ENCODE measurements at places on chromosomes 3 and 15.

DNA sequence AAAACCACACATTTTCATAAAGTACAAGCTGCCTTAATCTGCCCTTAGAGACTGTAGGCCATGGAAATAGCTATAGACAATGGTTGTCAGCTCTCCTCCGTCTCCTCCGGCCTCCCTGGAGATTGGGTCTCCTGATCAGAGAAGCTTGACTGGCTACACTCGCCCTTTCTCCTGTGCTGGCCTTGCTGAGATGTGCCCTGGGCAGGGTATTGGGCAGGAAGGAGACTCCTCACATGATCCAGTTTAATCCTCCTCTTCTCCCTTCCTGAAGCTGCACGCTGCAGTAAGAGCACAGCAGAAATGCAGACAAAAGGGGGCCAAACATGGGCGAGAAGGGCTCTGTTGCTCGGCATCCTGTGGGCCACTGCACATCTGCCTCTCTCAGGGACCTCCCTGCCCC is at the start of gene SLC24A5:
TSS of gene SLC24A5 (plus strand) at position 246 of the 400 bp plus-strand sequence. CDS start at position 301, 55 bp downstream.
- DNase-seq: no peak

DNA sequence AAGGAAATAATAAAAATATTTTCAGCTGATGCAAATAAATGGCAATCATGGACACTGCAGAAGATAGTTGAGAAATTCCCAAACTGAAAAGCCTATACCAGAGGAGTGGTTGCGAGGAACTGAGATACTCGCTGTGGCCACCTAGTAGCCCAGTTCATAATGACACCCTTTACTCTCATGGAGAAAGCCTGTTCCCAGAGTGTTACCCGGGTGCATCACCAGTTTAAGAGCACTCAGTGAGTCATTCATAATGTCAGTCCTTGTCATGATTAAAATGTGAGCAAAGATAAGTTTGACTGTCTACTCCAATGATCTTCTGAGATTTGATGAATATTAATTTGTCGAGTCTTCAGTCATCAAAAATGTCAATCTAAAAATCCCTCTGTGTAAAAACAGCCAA is 138.4 kb upstream of the LRRC3B start:
- DNase-seq: no peak

GRCh38 chr3:66477856-66478255 is 23.0 kb downstream of the LRIG1 start:
- DNase-seq: no peak

- no peak for DNase-seq
These were observed 611.9 kb downstream of the EDEM1 start for GRCh38 chr3:5799398-5799797.

DNA sequence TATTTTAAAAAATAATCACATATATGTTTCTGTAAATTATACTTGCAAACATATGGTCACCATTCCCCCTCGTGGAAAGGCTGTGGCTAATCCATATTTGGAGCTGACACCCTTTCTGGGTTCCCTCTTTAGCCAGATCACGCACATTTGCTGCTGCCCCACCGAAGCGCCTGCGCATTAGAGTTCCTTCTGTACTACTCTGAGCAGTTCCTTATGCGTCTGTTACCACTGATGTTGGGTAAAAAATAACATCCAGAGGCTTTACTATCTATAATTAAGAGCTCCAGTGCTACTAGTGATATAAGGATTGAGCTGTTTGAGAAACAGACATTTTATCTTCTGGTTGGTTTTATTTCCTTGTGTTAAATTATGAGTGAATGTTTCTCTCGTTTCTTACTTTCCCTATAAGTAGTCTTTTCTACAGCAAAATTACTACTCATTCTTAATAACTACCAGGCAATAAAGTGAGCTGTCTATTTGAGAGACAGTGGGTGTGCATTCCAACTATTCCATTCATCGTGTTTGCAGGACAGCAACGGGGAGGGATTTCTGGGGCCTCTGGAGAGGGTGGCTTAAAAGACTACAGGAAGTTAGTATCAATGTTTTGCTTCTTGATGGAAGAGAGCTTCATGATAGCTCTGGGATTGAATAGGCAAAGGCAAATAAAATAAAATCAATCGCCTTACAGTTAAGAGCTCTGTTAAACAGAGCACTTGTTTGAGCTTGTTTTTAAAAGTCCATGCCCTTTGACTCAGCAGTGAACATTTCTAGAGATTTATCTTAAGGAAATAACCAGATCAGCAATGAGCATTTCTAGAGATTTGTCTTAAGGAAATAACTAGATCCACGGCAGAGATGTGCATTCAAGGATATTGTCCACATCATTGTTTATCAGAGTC is 245.2 kb downstream of the CD47 start:
- DNase-seq: no peak

GRCh38 chr3:144692488-144692887 is 720.9 kb downstream of the DIPK2A start:
- DNase-seq: no peak

GRCh38 chr3:150146991-150147761 is 176.5 kb upstream of the PFN2 start:
- DNase-seq: no peak

DNA sequence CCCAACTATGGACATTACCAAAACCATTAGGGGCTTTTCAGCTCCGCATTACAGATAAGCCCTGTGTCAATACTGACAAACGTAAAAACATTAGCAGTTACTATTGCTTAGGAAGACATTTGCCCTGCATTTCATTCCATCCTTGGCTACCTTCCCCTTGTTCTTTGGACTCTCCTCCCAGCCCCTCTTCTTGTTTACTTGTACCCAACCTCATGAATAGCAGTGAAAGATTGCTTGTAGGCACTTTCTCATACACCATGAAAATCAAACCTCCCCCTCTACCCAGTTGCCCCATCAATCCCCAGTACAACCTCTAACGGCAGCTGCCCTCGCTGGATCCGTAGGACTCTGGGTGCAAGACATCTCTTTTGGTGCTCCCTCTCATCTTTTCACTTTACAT is 16.9 kb upstream of the FAM107A start:
- DNase-seq: no peak

GRCh38 chr15:89747708-89748682 is 3.1 kb downstream of the MESP1 start:
- DNase-seq: no peak

GRCh38 chr3:113614402-113614801 is 82.0 kb downstream of the USF3 start:
- DNase-seq: no peak

GRCh38 chr15:95286352-95286880 is 1044.1 kb upstream of the NR2F2 start:
- no peak for DNase-seq

DNA sequence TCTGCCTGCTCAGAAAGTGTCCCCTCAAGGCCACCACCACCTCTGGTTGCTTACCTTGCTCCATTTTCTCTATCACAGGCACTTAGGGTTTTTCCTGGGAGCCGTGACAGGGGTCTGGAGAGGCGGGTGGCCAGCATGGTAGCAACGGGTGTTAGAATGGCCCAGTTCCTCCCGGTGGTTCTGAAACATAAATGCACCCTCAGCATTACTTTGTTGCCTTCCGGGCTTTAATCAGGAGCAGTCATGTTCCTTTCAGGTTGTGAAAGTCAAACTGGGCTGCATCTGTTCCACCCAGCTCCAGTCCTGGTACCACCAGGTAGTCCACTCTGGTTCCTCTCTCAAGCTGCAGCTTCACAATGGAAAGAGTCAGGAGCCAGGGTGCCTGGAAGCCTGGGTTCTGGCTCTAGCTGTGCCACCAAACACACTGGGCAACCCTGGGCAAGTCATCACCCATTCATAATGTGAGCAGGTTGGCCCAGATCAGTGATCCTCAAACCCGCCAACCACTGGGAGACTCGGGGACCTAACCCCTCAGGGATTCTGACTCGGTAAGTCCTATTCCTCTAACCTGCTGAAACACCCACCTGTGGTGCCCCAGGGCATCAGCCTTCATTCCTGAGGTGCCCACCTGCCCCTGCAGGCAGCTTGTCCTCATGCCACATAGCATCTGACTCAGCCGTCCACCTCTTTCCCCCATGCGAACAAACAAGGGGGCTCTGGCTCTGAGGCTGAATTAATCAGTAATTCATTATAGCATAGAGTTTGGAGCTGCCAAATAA is 9.3 kb downstream of the BDH1 start:
- DNase-seq: no peak

DNA sequence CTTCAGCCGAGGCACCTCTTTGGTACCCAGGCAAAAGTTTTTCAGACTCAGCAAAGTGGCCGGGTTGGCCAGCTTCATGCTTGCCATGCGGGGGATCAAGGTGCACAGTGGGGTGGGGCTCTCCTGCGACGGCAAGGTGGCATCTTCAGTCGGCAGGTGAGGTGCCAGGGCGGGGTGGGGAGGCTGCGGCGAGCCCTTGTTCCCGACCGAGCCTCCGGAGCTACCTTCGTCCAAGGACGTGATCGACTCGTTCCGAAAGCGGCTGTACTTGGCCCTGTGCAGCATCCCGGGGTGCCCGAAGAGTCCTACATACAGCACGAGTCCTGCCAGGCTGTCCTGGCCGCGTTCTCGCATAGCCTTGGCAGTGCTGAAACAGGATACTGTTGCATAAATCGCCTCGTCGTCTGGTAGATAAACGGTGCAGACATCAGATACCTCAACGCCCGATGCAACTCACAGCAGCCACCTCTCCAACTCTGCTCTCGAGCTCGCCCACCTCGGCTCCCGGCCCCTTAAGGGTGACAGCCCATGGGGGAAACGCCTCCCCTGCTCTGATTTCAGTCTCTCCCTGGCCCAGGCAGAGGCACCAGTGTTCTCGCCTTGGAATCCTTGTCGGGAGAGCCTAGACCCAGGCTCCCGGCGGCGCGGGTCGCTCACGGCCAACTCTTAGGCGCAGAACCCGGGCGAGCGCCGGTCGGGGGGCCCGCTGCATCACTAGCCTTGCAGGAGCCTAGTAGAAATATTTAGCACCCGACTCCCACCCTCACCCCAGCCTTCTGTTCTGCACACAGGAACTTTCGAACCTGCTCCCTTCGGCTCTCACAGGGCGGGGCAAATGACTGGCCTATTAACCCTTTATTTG is 826 bp downstream of the SHC4 start:
- no peak for DNase-seq

- no peak for DNase-seq
These were observed 15.9 kb downstream of the COMMD2 start for GRCh38 chr3:149736175-149736952.

DNA sequence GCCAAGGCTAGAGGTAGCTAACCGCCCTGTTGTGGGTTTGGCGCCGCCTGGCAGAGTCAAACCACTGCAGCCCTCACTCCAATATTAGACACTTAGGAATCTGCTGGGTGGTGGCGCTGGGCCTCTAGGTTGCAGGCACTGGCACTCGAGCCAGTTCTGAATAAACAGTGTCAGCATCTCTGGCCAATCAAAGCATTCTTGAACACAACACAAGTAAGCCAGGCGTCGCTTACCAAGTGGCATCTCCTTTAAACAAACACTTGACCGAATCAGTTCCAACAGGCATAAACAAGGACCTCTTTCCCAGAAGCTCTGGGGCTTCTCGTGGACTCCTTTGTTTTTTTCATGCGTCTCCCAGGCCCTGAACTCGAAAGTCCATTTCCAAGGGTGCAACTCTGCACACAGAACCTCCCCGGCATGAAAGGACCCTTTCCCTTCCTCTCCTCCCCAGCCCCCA is 82.3 kb downstream of the LRIG1 start:
- no peak for DNase-seq

DNA sequence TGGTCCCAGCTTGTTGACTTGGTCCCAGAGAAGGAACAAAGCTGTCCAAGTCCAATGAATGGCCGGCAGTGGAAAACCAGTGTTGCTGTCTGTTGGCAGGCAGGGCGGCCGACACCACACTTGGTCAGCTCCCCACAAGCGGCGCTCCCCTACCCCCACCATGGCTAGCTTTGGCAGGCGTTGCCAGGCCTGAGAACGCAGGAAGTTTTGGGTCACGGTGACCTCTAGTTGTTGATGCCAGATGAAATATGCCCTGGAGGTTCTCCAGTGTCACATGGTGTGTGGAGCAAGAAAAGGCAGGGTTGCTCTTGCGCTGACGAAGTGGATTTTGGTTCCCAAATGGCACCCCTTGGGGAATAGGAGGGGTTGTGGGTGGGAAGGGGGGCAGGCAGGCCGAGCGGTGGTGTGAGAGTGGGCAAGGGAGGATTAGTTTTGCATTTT is 72.7 kb upstream of the TPRG1 start:
- peak; percentile 62 for DNase-seq

- no peak for DNase-seq
These were observed 14.9 kb downstream of the SMAD3 start for GRCh38 chr15:67080118-67080899.

GRCh38 chr3:71542521-71543370 is 40.8 kb downstream of the FOXP1 start:
- DNase-seq: peak; percentile 75

- DNase-seq: no peak
These were observed 33.6 kb downstream of the ZNF280D start for GRCh38 chr15:56699743-56700142.

GRCh38 chr3:24986612-24987011 is 441.5 kb upstream of the RARB start:
- no peak for DNase-seq

DNA sequence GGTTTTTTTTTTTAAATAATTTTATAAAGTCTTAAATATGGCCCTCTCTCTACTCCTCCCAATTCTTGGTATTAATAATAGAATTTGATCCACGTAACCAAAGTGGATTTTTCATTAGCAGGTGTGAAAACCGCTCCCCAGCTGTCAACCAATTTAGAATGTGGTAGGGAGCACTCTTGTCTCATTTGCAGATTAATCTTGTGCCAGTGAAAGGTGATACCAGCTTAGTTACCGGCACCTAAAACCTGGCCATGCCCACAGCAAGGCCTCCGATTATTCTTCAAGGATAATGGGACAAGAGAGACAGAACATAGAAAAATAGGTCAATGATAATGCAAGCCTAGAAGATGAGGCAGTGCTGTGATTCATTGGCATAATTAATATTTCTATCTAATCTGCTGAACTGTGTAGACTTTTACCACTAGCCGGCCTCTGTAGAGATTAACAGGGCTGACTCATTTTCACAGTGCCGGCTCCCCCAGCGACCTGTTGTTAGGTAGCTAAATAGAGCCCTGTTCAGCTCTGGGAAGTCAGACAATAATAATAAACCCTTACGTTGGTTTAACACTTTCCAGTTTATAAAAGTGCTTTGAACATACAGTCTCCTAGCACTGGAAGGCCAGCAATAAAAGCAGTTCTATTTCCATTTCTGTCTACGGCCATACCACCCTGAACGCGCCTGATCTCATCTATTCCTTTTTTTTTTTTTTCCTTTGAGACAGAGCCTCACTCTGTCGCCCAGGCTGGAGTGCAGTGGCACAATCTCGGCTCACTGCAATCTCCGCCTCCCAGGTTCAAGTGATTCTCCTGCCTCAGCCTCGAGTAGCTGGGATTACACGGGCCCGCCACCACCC is 102.9 kb downstream of the SHQ1 start:
- peak; percentile 82 for DNase-seq

GRCh38 chr3:105758451-105758850 is 110.4 kb downstream of the CBLB start:
- no peak for DNase-seq

GRCh38 chr15:81056304-81056703 is 55.6 kb downstream of the TLNRD1 start:
- no peak for DNase-seq

- peak; percentile 62 for DNase-seq
These were observed 5.9 kb upstream of the FMN1 start for GRCh38 chr15:33200444-33200843.

DNA sequence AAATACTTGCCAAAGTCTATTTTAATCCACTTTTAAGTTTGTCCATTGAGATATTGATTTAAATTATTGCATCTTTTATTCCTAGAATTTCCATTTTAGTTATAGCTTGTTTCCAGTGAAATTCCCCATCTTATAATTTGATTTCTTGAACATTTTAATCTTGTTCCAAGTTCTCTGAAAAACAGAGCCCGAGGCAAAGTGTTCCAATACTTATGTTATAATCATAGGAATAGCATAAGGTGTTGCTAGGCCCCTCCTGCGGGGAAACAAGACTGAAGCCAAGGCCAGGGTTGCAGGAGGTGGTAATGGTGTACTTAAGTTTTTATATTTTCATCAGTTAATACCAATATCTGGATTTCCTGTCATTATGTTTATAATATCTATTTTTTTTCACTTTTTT is 226.6 kb downstream of the ADAMTSL3 start:
- no peak for DNase-seq

Data from Peyer's patch (tissue), 4 donors.